Cerebellum (tissue), 4 donors: ENCODE measurements at places on chromosomes 13 and 19.
A peak's percentile ranks its signal among the peaks of the same experiment; 100 is the strongest.

DNA sequence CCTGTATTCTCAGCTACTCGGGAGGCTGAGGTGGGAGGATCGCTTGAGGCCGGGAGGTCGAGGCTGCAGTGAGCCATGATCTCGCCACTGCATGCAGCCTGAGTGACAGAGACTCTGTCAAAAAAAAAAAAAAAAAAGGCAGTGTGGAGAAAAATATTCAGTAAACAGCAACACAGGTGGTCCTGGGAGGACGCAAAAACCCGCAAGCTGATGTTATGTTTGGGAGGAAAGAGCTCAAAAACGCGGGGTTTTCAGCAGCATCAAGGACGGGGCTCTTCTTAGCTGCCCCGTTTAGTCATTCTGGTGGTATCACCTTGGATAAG is 599 bp upstream of the ZNF784 start:
- DNase-seq = no peak

GRCh38 chr19:2042485-2043250 is 8.4 kb downstream of the MKNK2 start:
- no peak for DNase-seq

DNA sequence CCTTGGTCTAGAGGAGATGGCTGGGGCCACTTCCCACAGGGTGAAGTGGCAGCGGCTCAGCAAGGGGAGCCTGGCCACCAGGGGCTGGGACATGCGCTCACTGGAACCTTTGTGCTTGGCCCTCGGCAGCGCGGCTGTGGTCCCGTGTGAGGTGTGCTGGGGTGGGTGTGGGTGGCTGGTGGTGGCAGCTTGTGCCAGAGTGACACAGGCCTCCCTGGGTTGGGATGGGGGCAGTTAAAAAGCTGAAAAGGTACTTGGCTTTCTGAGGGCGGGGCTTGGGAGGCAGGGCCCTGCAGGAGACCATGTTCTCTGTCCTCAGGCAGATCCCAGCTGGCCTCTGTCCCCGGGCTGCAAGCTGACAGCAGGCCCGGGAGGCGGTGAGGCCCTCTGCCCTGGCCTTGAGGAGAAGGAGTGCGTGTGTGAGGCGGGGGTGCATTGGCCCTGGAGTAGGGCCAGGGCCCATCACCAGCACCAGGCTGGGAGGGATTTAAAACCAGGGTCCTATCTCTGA is 17.3 kb downstream of the MPND start:
- no peak for DNase-seq

GRCh38 chr13:40409278-40409677 is 257.2 kb downstream of the FOXO1 start:
- DNase-seq = no peak

- DNase-seq = no peak
Measured at GRCh38 chr13:100124265-100124664, 35.4 kb downstream of the PCCA start.

DNA sequence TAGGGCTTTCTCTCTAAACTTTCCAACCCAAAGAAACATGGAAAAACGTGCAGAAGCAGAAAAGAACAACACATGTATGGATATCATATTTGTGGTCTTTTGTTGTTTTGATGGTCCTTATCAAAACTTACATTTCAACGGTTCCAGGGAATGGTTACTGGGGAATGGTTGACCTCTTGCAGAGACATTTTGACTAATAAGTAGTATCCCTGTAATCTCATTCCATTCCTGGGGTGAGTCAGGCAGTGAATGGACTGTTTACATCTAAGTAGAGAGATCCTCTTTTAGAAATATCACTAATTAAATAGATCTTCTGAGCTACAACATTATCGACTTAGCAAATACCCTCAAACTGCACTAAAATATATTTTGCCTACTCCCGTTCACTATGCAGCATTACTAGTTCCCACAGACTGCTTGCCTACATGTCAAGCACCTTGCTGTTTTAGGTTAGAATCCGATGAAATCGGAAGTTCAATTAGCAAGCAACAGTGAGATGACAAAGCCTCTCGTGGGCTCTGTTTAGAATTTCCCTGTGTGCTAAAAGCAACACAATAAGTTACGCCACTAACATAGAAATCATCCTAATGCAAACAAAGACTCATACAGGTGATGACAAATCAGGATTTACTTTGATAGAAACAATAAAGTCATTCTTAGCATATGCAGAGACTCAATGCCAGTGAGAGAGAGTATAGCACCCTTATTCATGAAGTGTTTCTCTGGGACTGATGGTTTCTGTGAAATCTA is 797.7 kb upstream of the ARGLU1 start:
- DNase-seq = no peak

DNA sequence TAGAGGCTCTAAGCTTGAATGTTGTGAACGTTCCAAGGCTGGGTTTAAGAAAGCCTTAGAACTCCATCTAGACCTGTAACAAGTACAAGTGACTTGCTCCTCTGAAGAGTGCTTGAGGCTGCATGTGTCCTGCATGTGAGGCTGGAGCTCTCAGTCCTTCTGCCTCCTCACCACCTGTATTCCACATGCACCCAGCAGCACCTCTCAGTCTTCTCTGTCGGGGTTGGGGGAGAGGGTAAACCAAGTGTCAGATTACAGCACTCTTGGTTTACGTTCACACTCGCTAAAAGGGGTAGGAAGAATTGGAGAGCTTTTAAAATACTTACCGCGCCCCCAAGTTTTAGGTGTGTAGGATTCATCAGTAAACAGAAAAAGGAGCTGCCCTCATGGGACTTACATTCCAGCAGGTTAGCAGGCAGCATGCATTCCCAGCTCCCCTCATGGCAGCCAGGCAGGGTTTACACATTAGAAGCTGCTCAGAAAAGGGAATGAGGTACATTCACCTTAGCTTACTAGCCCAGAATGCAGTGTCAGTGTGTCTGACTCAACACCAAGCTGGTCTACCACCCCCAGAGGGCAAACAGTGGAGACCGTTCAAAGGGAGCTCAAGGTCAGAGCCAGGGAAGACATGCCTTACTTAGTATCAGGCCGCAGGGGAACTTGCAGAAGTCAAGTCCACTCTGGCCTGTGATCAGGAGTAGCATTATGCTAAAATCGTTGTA is 248.1 kb downstream of the PCCA start:
- no peak for DNase-seq

GRCh38 chr13:74289861-74290773 is 155.9 kb upstream of the KLF12 start:
- peak; percentile 88 for DNase-seq

DNA sequence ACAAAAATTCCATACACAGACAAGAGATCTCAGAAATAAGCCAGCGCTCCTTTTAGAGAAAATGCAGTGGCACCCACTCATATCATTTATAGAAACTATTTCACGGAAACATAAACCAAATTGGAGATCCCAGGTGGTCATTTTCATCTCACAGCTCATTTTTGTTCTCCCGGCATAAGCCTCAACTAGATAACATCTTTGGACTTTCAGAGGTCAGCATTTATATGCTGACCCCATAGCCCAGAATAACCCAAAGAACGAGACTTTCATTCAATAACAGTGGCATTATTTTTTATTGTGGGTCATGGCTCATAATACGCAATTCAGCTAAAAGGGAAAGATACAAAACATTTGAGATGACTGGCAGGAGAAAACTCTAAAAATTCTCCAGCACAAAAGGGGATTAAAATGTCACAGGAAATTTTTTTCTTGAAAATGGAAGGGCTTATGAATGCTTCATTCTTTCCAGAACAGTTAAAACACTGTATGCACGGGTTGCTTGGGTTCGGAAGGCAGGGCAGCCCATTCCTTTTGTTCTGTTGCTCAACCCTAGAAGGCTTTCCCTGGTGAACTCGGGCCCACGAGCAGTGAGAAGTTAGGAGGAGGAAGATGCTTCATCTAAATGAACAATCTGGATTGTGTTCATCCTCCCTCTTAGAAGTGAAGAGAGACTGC is 24.0 kb downstream of the STARD13 start:
- no peak for DNase-seq

DNA sequence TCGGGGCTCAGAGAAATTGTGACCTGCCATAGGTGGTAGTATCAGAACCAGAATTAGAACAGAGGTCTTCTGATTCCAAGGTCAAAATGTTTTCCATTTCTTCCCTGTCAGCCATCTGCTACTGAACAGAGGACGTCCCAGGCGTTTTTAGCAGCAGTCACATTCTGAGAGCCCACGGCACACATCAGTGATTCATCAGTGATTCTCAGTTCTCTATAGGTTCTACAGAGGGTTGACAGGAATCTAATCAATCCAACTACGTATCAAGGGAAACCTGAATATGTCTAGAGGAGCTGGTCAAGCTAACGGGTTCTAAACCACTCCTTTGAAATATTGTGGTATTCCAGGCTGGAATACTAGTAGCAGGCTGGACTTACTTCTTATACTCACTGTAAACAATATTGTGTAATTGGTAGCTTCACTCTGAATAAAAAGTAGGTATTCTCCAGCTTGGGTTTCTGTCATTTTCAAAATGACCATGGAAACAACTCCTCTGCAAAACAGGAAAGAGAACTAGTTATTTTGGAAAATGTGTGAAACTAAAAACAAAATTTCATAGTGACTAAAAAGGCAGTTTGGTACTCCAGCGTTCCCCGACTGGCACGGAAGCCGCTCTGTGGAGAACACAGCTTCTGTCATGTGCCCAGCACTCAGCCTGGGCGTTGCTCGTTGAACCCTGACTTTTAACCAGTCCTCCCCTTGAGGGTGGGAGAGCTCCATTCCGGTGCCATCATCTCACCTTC is 43.2 kb downstream of the FLT3 start:
- DNase-seq = no peak

DNA sequence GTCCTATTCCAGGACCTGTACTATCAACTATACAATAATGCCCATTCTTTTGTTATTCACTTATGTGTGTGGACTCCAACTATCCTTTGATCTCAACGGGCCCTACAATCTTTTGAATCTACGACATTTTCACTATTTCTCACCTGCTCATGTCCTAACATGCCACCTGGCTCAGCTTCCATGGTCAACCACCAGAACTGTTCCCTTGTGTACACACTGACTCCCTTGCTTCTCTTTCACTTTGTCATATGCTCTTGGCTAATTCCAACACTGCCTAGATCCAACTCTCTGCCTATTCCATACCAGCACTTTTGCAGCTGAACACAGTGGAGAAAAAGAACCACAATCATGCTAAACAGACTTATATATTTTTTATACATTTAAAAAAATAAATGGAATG is 53.1 kb downstream of the MICU2 start:
- DNase-seq = no peak

- no peak for DNase-seq
Measured at GRCh38 chr19:49807058-49807903, 5.8 kb downstream of the FUZ start.

DNA sequence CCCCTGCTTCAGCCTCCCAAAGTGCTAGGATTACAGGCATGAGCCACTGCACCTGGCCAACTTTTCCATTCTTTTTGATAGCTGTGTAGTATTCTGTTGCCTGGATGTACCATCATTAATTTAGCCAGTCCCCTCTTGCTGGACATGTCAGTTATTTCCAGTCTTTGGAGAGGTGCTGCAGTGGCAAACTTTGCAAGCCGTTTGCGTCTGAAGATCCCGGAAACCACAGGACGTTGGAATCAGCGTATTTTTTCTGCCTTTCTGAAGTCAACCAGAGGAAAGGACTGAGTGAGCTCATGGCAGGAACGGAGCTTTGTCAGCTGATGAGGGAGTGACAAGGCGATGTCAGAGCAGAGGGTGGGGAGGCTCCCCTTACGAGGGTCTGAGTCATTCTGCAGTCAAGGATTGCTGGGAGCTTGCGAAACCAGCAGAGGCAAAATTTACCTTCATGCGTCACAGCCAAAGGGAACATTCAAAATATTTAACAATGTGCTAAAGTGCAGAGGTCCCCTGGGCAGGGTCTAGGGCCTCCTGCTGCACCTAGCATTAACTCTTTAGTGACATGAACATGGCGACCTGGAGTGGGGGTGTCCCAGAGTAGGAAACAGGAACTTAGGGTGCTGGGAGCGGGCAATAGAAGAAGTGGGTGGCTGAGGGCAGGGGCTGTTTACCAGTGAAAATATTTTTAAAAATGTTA is 5.6 kb downstream of the C5AR1 start:
- no peak for DNase-seq

- no peak for DNase-seq
Measured at GRCh38 chr13:86960876-86961275, 710.3 kb upstream of the SLITRK5 start.

GRCh38 chr13:102020611-102021216 is 381.1 kb downstream of the FGF14 start:
- DNase-seq = no peak
